ENCODE measurements at places on chromosomes 2 and 18.

GRCh38 chr18:33761363-33761762 is 183.3 kb downstream of the ASXL3 start:
- DNase-seq: no peak

DNA sequence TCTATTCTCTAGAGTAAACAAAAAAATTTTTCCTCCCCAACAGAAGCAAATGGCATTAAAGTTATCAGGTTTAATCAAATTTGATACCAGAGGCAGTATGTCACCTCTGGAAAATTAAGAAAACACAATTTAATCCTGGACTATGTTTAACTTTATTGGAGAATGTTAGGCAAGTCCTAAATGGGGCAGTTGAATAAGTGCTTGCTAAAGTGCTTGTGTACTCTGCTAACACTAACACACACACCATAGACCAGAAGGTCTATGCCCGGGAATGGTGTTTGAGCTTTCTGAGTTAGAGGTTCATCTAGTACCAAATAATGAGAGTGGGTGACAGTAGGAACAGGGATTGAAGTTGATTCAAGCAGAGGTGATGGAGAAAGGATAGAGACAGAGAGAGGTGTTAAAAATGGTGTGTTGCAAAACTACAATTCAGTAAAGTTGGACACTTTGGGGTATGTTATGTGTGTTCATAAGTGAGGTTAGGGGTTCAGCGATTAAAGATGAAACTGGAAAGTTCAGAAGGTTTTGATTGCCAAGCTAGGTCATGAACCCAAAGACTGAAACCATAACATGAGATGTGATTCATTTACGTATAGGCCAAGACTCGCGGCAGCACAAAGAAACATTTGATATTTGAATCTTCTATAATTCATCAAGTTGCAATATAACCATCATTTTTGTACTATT is 40.5 kb upstream of the PEX13 start:
- no peak for DNase-seq

- no peak for DNase-seq
Observed at GRCh38 chr2:238813109-238813508, 34.8 kb upstream of the TWIST2 start.

DNA sequence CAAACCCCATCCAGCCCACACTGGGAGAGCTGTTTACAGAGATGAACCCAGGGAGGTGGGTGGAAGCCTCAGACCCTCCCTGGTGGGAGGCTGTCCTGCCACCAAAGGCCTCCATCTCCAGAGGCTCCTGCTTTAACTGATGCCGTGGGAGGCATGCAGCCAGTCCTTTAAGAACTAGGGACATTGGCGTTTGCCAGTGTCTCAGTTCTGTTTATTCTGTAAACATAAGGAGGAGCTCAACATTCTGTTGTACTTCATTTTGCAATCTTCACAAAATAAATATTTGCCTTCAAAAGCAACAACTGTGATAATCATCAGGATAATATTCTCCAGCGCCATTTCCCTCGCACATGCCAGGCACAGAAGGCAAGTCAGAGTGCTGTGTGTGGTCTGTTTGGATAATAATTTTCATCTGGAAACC is 6.8 kb downstream of the EDAR start:
- no peak for DNase-seq
